ENCODE measurements at places on chromosomes 7 and 10.

DNA sequence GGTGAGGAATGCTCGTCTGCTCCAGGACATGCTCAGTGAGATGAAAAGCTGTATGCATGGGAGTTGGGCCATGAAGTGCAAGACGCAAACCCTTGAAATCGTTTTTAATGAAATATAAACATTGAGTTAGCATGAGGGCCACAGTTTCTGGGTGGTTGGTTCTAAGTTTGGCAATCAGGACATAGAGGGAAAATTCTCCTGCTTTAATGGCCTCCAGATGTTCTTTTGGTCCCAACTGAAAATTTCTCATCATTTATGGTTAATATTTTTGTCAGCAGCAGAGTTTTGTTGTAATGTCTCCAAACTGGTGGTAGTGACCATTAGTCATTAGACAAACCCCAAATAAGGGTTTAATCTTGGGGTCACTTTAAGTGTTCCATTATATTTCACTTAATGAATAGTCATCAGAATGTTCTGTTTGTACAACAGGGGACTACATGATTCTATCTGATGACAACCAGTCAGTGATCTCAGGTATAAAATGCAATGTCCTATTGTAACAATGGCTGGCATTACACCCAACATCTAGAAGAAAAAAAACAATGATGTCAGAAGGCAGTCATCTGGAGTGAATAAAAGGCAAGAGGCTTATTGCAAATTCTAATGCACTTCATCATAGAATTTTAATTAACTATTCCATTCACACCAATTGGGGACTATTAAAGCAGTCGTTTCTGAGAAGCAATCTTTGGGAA is 197.4 kb downstream of the JCAD start:
- no peak for DNase-seq

DNA sequence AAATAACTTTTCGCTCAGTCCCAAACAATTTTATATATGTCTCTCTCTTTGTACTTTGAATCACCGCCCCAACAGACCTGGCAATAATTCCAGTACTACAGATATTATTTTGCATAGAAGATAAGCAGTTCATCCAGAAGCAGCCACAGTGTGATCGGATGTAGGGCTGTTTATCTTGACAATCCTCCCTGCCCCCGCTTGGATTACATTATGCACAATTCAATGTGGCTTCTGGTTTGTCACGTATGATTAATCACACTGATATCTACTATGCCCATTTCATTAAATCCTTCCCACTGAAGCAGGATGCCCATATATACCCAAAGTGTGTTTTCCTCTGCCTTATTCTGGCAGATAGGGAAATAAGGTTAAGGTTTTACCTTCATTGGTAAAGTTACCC is 115.2 kb downstream of the PDE1C start:
- no peak for DNase-seq

- DNase-seq = no peak
Observed at GRCh38 chr10:34474009-34474376, 341.1 kb downstream of the PARD3 start.

- no peak for DNase-seq
Observed at GRCh38 chr10:121772884-121773283, 154.9 kb downstream of the ATE1 start.

DNA sequence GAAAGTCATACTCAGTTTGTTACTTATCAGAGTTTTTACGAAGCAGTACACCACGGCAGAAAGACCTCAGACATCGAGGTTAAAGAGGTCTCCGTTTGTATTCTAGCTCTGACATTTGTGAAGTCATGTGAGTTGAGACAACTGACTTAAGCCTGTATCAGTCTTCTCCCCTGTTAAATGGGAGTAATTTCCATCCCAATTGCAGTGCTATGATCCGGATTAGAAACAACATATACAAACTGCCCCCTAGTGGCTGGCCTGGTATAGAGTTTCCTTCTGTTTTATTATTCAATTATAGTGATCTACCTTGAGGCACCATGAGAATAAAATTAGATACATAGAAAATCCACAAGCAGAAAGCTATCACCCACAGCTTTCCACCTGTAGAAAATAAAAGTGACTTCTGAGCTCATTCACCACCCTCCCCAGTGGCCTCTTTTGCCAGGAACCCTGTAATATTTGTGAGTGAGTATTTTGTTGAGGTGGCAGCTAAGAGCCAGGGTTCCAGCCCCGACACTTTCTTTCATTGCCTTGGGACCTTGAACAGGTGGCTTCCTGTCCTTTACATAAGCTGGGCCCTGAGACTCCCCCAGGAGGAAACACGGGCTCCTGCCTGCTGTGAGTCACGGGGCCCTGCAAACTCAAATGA is 607.2 kb upstream of the MGMT start:
- DNase-seq = no peak

DNA sequence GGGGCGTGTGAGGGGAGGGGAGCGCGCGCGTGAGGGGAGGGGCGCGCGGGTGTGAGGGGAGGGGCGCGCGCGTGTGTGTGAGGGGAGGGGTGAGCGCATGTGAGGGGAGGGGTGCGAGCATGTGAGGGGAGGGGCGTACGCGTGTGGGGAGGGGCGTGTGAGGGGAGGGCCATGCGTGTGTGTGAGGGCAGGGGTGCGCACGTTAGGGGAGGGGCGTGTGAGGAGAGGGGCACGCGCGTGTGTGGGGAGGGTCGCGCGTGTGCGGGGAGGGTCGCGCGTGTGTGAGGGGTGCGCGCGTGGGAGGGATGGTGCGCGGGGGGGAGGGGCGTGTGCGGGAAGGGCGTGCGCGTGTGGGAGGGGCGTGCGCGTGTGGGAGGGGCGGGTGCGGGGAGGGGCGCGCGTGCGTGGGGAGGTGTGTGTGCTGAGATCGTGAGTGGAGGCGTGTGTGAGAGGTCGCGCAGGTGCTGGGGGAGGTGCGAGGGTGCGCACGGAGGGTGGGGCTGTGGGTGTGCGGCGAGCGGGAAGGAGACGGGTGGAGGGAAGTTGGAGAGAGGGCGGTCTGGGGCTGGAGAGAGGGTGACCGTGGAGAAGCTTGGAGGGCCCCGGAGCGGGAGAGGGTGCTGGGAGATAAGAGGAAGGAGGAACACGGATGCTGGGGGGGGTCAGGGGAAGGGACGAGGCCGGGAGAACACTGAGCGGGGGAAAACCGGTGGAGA is 19.7 kb downstream of the MXI1 start:
- DNase-seq = no peak

DNA sequence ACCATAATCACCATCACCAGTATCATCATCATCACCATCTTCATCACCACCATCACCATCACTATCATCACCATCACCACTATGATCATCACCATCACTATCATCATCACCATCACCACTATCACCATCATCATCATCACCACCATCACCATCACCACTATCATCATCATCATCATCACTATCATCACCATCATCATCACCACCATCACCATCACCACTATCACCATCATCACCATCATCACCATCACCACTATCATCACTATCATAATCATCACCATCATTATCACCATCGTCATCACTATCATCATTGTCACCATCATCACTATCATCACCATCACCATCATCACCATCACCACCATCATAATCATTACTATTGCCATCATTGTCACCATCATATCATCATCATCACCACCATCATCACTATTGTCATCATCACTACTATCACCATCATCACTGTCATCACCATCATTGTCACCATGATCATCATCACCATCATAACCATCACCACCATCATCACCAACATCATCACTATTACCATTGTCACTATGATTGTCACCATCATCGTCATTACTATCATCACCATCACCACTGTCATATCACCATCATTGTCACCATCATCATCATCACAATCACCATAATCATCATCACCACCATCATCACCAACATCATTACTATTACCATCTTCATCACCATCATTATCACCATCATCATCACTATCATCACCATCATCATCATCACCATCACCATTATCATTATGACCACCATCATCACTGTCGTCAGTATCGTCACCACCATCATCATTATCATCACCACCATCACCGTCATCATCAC is 154.7 kb downstream of the ACTR3B start:
- no peak for DNase-seq

DNA sequence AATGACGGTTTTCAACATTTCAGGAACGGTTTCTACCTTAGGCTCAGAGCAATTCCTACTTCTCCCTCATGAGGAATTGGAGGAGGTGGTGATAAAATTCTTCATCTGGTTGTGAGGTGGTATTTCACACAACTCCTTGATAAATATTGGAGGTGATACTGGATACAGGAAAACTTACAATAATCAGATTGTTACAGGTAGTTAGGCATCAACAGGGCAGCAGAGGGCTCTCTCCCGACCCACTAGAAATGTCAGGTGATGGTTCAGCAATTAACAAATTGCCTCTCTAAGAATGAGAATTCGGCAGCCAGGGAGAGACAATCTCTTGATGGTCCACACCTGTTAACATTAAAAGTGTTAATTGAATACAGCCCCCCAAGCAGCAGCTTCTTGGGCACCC is 22.6 kb downstream of the ZNF786 start:
- DNase-seq = no peak

- DNase-seq = no peak
Observed at GRCh38 chr7:732094-732541, 5.0 kb upstream of the PRKAR1B start.

DNA sequence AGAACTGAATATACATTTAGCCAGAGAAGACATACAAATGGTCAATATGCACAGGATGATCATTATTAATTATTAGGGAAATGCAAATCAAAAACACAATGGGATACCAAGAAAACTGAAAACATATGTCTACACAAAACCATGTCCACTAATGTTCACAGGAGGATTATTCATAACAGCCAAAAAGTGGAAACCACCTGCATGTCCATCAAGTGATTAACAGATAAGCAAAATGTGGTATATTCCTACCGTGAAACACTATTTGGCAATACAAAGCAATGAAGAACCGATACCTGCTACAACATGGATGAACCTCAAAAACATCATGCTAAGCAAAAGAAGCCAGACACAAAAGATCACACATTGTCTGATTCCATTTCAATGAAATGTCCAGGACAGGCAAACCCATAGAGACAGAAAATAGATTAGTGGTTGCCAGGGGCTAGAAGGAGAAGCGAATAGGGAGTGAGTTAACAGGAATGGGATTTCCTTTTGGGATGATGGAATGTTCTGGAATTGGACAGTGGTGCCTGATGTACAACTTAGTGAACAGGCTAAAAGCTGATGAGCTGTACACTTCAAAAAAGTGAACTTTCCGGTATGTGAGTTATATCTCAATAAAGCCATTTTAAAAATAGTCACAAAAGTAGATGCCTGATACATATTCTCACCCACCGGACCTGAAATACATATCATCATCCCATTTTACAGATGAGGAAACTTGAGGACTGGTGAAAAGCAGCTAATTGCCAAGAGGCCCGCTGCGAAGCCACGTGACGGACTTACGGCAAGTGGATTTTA is 33.6 kb downstream of the HIPK2 start:
- DNase-seq = no peak

DNA sequence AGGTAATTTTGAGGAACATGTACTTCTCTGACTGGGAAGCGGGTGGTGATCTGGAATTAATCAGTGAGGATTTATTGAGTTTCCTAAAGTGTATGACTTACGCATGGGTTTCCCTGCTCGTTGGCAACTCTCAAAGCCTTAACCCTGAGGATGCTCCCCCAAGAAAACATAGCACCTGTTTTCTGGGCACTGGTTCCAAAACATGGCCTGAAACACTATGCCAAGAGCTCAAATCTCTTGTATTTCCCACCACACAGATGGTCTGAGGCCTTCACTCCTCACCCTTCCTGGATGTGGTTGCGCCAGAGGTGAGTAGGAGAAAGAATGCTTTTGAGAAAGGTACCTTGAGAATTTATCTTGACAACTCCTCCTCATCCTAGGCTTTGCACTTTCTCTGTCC is 250.4 kb downstream of the FZD1 start:
- no peak for DNase-seq

DNA sequence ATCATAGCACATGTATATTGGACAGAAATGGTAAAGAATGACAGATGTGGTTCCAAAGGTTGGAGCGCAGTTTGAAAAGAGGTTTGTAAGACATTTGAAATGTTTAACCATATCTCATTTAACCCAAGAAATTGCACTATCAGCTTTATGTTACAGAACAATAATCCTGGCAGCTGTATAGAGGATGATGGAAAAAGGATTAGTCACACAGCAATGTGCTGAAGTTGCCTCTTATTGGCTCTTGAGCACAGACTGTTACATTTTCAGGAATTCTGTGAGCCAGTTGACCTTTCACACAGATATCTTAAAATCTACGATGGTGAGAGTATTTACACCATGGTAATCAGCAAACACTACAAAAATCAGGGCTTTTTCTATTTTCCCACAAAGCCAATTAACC is 3.9 kb downstream of the COG5 start:
- DNase-seq = no peak

DNA sequence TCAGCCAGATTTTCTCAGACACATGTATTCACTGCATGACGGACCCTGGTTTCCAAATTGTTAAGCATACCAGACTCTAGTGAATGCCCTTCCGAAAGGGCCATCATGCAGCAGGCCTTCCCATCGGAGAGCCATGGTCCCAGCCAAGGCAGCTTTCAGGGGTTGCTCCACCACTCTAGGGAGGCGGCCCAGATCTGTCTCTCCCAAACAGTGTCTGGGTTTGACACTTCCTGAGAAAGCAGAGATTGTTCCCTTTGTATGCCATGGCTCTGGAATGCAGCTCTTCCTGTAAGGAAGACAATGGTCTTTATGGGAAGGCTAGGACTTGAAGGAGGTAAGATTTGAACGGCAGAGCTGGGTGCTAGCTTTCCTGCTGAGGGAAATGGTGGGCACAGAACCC is 178.8 kb upstream of the BMPER start:
- DNase-seq = no peak

DNA sequence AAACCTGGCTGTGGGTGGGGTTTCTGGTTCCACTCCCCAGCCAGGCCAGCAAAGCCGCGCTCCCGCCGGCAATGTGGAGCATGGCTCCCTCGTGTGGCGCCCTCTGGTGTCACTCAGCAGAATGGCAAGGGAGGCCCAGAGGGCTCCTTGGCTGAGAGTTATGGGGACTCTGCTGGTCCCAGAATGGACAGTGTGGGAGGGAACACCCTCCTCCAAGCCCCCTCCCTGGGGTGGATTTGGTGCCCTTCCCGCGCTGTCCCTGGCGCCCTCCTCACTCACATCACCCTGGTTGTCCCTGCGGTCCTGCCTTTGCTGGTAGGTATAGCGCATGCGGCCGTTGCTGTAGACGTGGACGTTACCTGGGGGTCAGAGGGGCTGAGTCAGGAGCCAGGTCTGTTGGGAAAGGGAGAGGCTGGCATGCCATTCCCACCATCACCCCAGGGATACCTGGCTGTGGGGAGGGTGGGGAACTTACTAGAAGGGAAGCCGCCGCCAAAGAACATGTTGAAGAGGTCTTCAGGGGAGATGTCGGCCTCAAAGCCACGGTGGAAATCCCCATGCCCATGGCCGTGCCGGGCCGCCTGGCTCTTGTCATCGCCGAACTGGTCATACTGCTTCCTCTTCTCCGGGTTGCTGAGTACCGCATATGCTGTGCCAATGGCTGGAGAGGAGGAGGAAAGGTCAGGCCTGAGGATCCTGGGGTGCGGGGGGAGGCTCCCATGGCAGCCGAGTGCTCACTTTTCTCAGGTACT is 14.0 kb downstream of the DNAJB12 start:
- no peak for DNase-seq

- no peak for DNase-seq
Observed at GRCh38 chr10:120369856-120370276, 87.2 kb upstream of the PLPP4 start.

GRCh38 chr10:49611816-49612512 is 1.9 kb downstream of the SLC18A3 start:
- DNase-seq = no peak

- no peak for DNase-seq
Observed at GRCh38 chr7:32501522-32501921, 6.2 kb downstream of the AVL9 start.

Data from smooth muscle cell of the brain vasculature (primary cell).